ENCODE measurements at places on chromosomes 6 and 20.

GRCh38 chr6:141682391-141682790, 450.3 kb upstream of the GJE1 start:
- no peak for DNase-seq

DNA sequence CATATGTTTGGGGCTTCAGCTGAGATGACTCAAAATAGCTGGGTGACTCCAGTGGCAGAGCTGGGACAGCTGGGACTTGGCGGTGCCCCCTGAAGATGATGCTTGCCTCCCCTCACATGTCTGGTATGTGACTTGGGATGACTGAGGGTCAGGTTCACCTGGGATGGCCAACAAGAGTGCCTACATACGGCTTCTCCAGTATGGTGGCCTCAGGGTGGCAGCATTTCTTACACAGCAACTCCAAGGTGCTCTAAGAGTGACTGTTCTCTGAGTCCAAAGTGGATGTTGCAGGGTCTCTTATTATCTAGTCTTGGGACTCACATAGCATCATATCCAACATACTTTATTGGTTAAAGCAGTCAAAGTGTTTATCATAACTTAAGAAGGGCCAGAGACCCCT, 87.8 kb upstream of the CENPW start:
- no peak for DNase-seq

GRCh38 chr20:20364593-20365479, 3.1 kb upstream of the INSM1 start:
- DNase-seq = no peak

DNA sequence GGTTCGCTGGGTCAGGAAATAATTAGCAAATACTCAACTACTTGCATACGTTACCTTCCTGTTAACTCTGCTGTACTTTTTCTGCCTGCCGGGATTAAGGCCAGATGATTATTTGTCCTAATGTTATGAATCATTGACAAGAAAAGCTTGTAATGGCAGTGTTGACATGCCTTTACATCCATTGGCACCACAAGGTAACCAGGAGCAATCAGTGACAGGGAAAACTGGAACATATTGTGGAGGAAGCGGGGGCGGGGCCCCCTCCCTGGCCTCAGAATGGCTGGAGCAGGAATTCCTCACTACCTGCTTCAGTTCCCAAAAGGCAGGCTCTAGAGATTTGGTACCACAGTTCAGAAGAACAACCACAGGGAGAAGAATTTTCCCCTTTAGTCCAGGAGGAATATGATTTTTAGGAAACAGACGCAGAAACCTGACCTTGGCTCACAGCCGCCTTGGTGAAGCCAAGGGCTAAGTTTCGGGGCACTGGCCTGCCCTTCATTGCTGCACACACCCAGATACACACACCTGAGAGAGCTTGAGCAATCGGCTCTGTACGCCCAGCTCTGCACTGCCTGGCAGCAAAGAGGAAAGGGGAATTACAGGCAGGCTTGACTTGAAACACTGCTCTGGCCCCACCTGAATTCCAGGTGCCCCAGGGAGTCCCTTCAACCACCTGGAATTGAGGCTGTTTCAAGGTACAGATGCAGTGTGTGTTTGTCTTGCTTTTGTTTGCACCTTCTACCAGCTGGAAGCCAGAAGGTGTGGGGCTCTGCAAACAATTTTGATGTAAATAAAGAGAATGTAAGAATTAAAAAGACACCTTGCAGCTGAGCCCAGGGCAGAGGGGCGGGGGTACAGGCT, 89.8 kb downstream of the MYB start:
- DNase-seq = no peak

GRCh38 chr20:50858525-50858924, 63.7 kb downstream of the BCAS4 start:
- no peak for DNase-seq

DNA sequence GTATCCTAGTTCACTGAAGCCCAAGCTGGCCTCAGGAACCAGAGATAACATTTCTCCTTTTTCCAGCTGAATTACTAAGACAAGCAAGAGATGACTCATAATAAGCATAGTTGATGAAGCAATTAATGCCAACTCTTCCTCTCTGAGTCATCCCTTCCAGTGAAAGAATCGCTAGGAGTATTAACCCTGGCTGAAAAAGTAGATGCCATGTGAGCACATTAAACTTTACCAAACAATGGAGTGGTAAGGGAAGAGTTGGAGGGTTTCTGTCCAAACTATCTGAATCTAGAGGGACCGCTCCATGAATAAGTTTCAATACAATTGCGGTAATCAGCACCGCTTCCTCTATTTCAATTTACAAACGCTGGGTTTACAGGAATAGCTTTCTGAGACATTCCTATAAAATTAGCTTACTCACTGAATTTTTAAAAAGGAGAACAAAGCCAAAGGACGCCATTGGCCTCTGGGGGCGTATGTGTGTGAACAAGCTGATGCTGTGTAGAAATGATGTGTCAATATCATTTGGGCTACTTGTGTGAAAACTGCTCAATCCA, 48.3 kb downstream of the ATXN1 start:
- peak; percentile 94 for DNase-seq

DNA sequence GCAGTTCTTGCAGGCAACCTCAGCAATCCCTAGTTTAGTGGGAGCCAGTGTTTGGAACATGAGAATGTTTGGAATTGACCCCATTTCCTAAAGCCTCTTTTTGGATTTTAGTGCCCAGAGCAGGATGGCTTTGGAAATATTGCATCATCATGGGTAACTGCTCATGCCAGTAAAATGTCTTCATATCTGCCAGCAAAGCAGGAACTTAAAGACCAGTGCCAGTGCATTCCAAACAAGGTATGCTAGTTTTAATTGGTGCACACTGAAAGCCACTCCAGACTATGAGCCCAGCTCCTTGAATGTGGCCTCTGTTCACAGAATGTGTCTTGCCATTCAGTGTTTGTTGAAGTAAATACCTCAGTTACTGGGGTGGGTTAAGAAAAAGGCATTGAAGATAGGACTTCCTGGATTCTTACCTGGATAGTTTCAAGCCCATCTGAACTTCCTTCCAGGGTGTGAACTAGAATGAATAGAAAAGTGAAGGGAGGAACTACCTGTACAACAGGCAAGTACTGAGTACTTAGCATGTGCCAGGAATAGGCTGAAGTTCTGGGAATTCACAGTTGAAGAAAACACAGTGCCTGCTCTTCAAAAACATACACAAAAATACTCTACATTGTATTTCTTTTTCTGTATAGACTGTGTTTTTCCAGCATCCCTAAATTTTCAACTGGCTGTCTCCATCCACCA, 70.5 kb downstream of the COL19A1 start:
- peak; percentile 4 for DNase-seq

DNA sequence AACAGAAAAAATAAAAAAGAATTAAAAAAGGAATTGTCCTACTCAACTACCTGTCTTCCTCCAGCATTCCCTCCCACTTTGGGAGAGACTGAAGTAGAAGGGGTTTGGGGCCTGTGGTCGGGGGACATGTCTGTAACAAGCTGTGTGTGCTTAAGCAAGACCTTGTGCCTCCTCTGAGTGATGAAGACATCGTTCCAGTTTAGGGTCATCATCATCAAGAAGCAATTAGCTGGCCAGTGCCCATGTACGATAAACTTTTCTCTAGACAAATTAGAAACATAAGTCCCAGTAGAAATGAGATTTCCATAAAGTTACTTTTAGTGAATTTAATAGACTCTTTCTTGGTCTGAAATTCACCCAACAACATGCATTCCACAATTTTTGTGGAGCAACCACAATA, 272.9 kb downstream of the ZNF217 start:
- DNase-seq = no peak

- DNase-seq = no peak
Measured at GRCh38 chr6:1278061-1278720, 33.7 kb upstream of the FOXQ1 start.

GRCh38 chr6:57102976-57103375, 13.0 kb downstream of the ZNF451 start:
- DNase-seq = peak; percentile 5

DNA sequence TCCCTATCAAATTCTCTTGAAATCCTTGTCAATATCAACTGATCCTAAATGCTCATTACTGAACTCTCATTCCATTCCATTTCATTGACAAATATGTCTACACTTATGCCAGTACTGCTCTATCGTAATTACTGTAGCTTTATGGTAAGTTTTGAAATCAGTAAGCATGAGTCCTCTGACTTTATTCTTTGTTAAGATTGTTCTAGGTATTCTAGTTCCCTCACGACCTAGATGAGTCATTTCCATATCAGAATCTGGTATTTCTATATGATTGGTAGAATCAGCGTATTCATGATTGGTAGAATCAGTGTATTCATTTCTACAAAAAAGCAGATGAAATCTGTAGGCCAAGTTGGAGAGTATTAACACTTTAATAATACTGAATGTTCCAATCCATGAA, 318.6 kb upstream of the RUNX2 start:
- no peak for DNase-seq

GRCh38 chr20:57849121-57849520, 139.3 kb upstream of the PMEPA1 start:
- DNase-seq = peak; percentile 38

GRCh38 chr6:52415917-52416628, 4.1 kb upstream of the EFHC1 start:
- peak; percentile 20 for DNase-seq

GRCh38 chr6:137389150-137389704, 105.0 kb downstream of the OLIG3 start:
- no peak for DNase-seq

DNA sequence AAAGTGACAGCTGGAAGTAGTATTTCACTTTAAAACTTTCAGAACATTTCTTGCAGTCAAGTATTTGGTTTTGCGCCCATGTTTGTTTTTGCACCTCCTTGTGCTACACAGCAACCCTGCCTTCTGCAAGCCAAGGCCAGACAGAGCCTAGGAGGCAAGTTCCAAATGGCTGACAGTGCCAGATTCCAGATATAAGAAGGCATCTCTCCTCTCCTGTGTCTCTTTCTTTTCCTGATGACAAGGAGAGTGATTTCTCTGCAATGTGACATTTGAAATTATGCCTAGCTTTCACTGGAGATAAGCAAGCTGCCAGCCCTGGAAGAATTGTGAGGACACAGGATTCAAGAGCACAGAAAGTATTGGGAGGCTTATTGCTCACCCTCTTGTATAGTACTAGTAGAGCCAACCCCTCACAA, 149.1 kb upstream of the TENT5A start:
- no peak for DNase-seq

DNA sequence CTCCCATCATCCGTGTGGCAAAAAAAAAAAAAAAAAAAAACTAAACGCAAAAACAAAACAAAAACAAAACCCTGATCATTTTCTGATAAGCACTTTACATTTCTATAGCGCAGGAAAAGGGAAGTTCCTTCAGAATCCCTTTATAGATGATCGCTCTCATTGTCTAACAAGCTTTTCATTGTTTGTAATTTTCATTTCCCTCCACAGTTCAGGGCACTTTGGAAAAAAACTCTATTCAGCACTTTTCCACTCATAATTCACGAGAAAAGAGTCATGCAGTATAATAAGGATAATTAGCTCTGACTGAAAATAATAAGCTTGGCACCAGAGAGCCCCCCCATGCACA, 89.4 kb upstream of the ATXN1 start:
- no peak for DNase-seq

- DNase-seq = peak; percentile 80
Measured at GRCh38 chr6:56955171-56956155, 556 bp downstream of the BEND6 start.

DNA sequence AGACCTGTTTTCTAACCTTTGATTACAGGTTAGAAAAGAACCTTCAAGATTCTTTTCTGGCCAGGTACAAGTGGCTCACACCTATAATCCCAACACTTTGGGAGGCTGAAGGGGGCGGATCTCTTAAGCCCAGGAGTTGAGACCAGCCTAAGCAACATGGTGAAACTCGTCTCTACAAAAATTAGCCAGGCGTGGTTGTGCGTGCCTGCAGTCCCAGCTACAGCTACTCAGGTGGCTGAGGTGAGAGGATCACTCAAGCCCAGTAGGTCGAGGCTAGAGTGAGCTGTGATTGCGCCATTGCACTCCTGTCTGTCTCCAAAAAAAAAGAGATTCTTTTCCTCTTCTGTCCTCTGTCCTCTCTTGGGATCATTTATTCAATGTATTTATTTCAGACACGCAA, 14.5 kb downstream of the PPIL1 start:
- DNase-seq = no peak

GRCh38 chr20:48275286-48276020, 490.2 kb upstream of the SULF2 start:
- peak; percentile 86 for DNase-seq

GRCh38 chr6:156262014-156262413, 515.2 kb upstream of the ARID1B start:
- no peak for DNase-seq

DNA sequence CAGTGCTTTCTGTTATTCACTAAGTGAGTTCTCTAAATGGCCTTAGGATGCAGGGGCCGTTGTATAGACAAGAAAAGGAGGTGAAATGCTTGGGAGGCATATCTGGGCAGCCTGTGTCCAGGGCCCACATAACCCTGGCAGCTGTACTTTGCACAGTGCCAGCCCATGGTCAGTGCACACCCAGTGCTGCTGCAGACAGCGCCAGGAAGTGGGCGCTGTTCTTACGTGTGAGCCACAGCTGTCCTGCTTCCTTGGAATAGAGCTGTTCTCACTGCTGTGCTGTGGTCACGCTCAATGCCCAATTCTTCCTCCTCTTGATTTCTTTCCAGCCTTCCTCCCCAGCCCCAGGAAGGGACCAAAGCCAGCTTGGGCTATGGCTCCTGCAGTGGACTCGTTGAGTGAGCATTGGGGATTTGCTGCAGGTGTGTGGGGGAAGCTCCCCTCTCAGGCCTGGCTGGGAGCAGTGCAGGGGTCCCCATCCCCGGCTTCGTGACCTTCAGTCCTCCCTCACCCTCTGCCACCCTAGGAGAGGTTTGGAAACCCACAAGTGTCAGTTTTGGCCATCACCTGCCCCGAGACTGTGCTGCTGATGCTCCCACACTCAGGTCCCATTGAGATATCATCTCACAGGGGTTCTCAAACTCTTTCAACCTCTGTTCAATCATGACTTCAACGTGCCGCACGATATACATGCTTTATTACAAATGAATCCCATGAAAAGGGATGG, 246.8 kb upstream of the EXOC2 start:
- no peak for DNase-seq

DNA sequence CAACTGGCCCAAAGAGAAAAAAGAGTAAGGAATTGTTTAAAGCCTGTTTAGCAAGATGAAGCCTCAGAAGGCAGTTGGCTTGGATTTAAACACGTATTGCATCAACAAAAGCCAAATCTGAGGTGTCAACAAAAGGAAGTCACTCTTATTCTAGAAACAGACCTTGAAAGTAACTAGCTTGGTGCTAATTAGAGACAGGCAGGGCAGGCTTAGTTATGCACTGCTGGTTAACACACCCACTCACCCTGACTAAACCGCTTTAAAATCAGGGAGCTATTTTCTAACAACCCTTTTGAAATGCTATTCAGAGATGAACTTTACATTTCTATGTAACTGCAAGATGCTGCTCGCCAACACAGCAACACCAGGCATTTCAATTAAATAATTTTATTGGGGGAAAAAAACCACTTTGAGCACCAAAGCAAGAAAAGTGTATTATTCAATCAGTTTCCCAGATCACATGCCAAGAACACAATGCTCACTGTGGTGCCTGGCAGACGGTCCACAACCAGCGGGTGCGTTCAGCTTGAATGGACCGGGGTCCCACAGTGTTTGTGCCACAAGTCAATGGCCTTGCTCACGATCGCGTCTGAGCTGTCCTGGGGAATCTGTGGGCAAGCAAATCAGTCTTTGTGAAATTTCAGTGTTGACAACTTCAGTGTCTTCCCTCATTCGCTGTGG, 23.6 kb downstream of the TBC1D7 start:
- no peak for DNase-seq

- DNase-seq = no peak
Measured at GRCh38 chr20:46811224-46812084, 83.2 kb upstream of the EYA2 start.

- no peak for DNase-seq
Measured at GRCh38 chr6:99514089-99514488, 1.1 kb downstream of the USP45 start.
